ENCODE measurements at places on chromosomes 3 and 15.

GRCh38 chr3:108117241-108117775, 26.5 kb upstream of the CD47 start:
- DNase-seq, result no peak

DNA sequence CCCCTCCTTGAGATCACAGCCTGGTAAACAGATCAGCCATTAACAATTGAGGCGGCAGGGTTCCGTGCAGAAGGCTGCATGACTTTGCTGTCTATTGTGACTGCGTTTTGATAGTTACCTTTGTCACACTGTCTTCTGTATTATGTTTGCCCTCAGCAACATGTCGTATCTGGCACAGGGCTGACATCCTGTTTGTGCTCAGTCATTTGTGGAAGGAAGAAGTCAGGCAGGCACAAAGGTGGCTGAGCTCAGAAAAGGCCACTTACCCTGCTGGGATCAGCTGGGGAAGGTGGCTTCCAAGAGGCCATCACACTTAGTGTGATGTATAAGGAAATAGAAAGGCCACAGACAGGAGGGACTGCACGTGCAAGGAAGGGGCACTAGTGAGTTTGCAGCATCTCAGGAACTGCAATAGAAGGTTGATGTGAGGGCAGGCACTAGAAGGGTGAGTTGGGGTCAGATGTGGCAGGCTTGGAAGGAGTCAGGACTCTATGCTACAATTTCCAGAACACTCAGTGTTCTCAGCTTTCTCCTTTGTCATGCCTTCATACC, 13.4 kb downstream of the PML start:
- DNase-seq, result no peak

GRCh38 chr15:100929641-100930042, 10.5 kb downstream of the LRRK1 start:
- no peak for DNase-seq

DNA sequence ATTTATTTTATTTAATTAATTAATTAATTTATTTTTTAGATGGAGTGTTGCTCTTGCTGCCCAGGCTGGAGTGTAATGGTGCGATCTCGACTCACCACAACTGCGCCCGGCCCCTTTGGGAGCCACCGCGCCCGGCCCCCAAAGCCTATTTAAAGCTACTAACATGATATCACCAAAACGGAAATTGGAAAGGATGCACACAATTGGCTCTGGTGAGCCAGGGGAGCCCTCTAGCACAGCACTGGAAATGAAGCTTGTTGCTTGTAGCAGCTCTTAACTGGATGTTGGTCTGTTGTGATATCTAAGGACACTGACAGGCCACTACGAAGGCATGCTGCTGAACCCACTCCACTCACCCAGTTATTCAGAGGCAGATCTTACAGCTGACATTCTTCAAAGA, 104.5 kb downstream of the IGF2BP2 start:
- no peak for DNase-seq

- DNase-seq, result no peak
These were observed 136.4 kb downstream of the MAGI1 start for GRCh38 chr3:65902304-65902793.

DNA sequence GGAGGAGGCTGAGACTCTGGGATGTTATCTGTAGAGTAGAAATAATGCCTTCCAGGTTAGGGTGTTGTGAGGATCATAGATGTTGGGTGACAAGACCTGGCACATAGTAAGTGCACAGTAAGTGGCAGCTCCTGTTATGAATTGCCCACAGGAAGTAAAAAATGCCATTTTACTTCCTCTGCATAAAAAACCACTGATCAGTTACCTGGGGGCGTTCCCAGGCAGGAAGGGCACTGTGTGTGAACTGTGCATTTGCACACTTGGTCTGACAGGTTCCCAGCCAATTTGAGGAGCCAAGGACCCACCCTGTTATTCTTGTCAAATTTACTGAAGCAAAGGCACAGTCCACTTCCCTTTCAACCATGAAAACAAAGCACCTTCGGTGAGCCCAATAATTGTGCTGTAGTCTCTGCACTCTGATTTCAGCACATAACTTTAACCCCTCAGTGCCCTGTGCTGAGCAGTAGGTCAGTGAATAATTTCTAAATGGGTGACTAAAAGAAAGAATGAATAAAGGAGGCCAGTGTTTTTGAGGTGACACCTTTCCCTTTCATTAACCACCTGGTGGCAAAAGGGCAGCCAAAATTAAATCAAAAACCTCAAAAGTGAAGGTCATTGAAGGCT, 85.8 kb upstream of the ARHGEF3 start:
- no peak for DNase-seq

- no peak for DNase-seq
These were observed at the start of gene ESYT3 for GRCh38 chr3:138434276-138434874. Gene ESYT3 (plus strand): TSS chr3:138434616. CDS start chr3:138434799, 183 bp downstream.

DNA sequence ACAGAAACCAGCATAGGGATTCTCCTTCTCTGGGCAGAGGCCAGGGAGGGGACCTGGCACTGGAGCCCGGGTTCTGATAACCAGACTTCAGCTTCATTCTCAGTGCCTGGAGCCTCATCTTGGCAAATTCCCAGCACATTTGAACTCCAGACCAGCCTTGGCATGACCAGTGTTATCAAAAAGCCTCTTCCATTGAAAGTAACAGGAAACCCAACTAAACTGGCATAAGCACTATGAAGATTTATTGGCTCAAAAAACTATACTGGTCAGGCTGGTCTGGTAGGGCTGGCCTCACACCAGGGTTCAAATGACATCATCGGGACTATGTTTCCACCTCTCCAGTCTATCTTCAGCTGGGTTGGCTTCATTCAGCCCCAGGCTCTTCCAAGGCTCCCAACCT, 48.1 kb upstream of the THUMPD3 start:
- DNase-seq, result no peak

DNA sequence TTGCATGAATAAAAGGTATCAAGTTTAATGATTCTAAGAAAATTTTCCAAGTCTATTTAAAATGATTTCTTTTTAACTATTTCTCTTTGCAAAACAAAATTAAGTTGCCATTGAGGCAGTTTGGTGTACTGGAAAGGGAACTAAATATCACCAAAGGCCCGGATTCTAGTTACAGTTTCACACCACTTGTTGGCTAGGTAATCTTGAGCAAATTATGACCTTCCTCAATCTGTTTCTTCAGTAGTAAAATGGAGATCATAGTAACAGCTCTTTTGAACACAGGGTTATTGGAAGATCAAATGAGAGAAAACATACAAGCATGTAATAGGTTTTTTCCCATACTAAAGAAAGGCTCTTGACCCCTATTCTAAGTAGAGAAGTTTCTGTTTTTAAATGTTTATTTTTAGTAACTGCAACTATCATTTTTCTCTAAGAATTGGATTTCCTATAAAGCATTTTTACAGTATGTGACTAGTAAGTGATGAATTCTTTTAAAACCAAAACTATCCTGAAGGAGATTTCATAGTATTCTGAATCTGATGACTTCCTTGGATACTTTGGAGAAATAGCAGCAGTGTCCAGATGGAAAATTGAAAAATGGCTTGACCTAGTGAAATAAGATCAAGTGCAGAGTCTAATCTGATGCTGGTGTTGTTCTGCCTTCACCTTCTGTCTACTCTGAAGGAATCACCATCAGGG, 15.7 kb downstream of the SCAANT1 start:
- no peak for DNase-seq

DNA sequence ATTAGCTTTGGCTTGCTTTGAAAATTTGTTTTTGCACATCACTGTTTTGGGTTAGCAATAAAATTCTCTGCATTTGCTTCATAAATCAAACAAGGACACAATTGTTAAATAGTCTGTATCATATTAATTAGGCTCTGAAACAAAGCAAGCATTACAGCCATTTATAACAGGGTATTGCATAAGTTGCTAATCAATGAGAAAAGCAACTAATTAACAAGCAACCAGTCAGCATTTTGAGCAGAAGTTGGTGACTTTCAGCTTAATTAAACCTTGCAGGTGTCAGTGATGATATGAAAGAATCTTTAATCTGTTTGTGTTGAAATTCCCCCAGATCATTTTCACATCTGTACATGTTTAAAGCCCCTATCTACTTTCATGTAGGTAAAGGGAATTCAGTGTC, 495.1 kb downstream of the IL5RA start:
- DNase-seq, result no peak

- DNase-seq, result no peak
These were observed 508.6 kb upstream of the IL12A start for GRCh38 chr3:159480046-159480445.

DNA sequence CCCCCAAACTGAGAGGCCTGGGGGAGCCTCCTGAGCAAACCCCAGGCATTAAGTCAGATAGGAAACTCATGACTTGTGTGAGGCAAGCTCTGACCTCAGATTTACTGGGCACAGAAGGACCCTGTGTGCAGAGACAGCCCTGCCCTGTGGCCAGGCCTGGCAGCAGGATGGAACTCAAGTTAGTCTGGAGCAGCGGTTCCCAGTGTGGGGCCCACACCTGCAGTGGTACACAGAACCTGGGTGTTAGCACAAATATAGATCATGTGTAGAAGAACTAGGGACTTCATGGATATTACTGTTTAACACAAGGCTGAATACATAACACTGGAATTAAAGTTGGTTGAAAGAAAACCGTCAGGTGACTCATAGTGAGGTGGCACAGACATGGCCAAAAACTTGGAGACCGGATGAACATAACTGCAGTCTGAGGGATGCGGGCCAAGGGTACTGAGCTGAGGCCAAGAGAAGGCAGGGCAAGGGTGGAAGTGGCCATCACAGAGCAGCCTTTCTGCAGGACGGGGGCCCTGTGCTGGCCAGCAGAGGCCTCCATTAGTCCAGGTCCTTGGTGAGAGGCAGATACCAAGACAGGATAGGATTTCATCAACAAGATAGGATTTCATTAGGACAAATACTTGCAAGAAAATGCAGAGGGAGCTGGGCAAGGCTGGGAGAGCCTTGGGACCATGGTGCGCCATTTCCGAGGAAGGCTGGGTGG, 40.9 kb downstream of the IRAK2 start:
- DNase-seq, result no peak

DNA sequence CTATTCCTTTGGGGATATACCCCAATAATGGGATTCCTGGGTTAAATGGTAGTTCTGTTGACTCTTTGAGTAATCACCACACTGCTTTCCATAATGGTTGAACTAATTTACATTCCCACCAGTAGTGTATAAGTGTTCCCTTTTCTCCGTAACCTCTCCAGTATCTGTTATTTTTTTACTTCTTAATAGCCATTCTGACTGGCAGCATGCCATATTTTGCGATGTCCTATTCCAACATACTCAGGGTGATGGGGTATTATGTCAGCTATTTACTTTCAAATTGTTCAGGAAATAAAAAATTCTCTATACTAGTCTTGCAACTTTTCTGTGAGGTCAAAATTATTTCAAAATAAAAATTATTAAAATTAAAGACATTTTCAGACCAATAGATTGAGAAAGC, 9.1 kb upstream of the PARP14 start:
- DNase-seq, result no peak

DNA sequence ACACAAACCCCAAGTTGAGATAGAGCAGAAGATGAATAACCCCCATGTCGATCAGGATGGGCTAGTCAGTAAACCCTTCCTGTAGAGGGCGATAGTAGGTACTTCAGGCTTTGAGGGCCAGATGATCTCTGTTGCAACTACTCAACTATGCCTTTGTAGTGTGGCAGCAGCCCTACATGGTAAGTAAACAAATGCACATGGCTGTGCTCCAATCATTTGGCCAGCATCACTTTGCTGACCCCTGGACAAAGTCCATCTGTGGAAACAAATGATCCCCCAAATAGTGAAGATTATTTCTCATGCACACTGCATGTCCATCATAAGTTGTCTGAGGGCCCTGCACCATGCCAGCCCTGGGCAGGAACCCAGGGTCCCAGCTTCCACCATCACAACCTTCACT, 402.2 kb upstream of the PROK2 start:
- no peak for DNase-seq

DNA sequence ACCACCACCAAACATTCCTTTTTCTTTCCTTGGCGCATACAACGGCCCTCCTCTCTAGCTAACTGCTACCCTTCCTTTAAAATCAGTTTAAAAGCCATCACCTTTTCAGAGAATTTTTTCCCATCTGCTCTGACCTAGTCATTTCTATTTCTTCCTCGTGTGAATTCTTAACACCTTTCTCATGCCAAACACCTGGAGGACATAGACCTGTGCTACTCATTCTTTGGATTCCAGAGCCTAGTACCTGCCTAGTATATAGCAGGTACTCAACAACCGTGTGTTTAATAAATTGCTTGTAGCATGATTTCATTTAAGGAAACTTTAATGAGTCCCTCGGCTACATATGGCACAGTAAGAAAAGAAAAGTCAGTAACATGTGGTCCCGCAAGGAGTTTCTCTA, 2.0 kb upstream of the TPM1 start:
- no peak for DNase-seq

- no peak for DNase-seq
These were observed 9.9 kb upstream of the BRPF1 start for GRCh38 chr3:9721700-9722060.

GRCh38 chr3:85162905-85163304, 204.1 kb downstream of the CADM2 start:
- no peak for DNase-seq

DNA sequence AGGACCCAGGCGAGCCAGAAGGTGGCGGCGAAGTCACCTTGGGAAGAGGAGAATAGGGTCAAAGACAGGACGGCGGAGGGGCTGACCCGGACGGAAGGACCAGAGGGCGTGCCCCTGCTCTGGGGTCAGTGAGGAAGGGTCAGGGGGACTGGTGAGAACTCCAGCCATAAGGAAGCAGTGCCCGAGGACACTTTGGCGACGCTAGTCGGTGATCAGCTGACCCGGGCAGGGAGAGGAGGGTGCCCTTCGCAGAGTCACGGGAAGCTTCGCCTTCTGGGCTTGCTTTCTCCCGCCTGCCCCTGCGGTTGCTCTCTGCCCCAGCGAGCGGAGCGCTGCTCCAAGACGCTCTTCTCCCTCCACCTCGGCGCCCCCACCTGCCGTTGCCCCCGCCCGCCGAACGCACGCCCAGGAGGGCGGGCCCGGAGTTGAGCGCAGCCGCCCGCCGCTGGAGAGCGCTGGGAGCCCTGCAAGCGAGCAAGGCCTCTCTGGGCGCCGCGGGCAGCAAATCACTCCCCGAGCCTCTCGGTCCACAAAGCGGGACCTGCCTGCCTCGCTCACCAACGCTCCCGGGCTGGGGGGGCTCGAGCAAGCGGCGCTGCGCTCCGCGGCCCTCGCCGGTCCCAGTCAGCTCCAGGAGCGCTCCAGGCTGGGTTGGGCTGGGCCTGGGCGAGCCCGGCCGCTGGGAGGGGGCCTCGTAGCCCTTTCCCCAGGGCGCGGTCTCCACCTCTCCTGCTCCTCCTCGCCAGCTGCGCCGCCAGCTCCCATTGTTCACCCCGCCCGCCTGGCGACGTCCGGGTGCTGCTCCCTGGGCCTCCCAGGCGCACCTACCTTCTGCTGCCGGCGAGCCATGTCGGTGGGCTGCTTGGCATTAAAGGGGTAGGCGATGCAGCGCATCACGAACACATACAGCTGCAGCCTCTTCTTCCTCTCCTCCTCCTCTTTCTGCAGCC, 1.2 kb downstream of the CADPS start:
- no peak for DNase-seq

- no peak for DNase-seq
These were observed 7.9 kb downstream of the VGLL4 start for GRCh38 chr3:11635680-11636393.

- no peak for DNase-seq
These were observed 110.7 kb downstream of the MYO5A start for GRCh38 chr15:52417957-52418356.

- no peak for DNase-seq
These were observed 50.6 kb downstream of the SUMF1 start for GRCh38 chr3:4416427-4416945.
